ENCODE measurements at places on chromosomes 2 and 18.

DNA sequence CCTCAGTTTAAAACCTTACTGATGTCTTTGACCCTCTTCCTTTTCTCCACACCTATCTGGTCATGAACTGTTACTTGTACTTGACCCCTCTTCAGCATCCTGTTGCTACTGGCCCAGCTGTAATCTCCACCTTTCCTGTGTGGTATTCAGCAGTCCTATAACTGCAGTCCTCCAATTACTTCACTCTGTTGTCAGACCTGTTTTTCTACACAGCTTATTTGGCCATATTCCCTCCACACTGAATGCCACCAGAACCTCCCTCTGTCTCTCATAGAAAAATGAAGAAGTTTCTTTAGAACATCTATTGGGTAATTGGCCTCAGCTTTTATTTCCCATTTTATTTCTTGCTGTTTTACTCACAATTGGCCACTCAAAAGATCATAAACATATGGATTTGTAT lies 155.4 kb downstream of the ASXL3 start:
- DNase-seq = no peak

DNA sequence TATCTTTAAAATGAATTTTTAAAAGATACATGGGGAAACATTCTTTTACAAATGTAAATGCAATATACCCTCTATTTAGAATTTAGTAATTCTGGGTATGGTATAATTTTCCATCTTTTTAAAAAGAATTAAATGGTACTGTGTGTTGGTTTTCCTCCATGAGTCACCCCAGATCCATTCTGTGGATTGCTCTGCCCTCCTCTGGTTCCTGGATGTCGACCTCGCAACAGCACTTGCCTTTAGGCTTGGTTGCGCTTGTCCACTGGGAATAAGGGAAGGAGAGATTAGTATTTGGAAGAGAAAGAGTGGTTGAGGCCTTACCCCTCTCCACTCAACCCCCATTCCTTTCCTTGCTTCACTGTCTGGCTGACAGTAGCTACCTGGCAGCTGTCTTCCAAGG lies 90.4 kb downstream of the FTCDNL1 start:
- no peak for DNase-seq

DNA sequence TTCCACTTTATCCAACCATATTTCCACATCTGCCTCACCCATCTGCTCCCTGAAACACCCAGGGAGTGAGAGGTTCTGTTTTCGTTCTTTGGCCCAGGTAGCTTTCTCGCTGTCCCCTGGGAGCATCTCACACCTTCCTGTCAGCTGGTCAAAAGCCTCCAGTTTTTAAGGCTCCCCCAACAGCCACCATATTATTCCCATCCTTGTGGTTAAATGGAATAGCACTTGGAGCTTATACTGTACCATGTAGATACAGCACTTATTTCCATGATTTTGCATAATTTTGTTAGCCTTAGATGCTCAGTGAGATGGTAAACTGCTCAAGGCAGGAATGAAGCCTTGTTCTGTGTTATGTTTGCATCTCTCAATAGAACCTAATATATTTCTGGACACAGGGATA lies 58.5 kb upstream of the TMEM182 start:
- DNase-seq = no peak

DNA sequence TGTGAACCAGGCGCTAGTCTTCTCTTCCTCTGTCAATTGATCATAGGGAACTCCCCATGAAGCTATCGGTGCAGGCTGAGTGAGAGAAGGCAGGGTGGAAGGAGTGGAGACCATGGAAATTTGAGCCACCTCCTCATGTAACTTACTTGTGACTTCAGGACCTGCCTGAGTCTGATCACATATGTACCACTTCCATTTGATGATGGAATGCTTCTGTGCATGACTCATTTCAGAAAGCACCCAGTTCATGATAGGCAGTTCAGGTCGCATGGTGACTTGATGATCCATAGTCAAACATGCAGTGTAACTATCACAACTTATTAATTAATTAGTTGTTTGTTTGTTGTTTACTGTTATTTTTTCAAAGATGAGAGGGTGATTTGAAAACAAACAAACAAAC lies 1296.7 kb downstream of the SUCLG1 start:
- no peak for DNase-seq

DNA sequence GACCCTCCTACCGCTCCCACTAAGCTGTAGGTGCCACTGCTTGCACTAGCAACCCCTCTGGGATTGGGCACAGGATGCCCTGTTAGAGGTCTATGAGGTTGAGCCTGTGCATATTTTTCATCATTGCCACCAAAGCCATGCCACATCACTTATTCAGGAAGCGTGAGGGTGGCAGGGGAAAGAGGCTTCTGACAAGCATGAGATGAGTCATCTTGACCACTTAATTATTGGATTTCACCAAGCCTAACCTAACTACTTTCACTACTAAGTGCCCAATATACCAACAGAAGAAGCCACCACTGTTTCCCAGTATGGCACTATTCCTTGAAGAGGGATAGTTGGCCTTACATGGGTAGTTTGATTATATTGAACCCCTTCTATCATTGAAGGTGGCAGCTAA lies 181.3 kb upstream of the EPHA4 start:
- no peak for DNase-seq

- DNase-seq = no peak
Observed at GRCh38 chr18:59873641-59874040, 26.2 kb upstream of the PMAIP1 start.

- DNase-seq = no peak
Observed at GRCh38 chr2:62794791-62795190, 89.3 kb downstream of the EHBP1 start.

DNA sequence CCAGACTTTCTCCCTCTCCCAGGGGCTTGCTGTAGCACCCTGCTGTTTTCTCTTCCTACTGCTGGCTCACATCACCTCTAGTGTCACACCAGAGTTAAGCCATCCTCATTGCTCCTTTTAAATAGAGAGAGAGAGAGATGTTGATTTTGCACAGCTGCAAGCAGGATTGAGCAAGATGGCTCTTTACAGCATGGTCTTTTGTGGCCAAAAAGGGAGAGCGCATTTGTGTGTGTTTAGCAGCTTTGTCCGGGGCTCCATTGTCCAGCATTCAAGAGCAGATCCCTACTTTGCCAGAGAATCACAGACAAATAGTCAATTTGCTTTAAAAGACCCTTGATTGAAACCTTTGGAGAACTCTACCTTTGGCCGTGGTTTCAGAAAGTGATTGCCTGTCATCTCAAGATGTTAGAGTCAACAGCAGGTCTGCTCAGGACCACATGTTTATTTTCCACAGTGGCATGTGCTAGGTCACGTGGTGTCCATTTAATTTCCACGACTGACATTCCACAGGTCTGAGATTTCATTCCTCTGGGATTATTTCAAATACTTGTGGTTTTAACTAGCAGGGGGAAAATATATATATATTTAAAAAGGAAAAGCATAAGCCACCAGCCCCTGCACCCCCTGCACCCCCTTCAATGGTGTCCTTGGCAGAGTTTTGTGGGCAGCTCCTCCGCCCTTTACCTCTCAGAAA lies 359.9 kb upstream of the SLC14A2 start:
- no peak for DNase-seq

GRCh38 chr2:100902817-100903405 lies 83.0 kb downstream of the NPAS2 start:
- no peak for DNase-seq

DNA sequence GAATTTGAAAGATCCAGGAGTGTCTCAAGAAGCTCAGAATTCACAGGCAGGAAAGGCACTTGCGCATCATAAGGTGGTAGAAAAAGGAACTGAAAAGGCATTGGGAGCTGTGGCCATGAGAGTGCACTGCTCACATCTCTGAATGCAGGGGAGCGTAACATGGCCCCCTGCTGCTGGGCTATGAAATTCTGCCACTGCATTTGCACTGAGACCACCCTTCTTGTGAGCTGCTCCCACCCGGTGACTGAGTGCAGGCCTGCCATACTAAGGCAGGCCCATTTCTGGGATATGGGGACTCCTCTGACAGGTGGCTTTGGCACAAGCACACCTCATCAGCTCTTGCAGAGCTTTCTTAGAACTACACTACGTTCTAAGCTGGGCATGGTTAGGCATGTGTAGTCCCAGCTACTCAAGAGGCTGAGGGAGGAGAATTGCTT lies 25.3 kb upstream of the STARD7 start:
- no peak for DNase-seq

DNA sequence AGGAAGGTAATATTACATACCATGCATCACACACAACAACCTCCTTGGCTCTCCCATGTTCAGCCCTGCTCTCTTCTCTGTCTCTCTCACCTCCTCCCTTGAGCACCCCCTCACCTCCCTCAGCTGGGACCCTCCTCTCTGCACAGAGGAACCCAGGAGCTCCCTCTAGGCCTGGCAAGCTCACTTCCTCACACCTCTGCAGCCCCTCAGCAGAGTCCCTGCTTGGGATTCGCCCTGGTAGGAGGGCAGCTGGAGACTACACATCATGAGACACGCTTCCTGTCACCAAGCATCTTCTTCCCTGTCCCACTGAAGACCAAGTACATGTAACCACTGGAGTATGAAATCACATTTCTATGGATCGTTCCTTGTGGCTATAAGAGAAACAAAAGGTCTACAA lies 51.0 kb downstream of the ADD2 start:
- DNase-seq = no peak

DNA sequence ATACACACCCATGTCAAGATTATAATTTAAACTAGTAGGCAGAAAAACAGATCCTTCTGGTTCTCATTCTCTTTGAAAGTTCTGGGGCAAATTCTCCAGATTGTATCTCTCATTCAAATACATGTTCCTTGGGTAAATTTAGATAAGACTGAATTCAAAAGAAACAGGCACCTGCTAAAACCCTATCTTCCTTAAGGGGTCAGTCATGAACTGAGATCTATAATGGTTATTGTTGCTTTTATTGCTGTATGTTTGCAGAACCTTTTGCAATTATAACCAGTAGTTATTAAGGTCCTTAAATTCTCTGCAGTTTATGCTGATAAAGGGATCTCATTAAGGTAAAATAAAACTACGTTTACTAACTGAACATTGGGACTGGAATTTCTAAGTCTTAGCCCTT lies 83.5 kb downstream of the MYO5B start:
- no peak for DNase-seq

- DNase-seq = no peak
Observed at GRCh38 chr2:234243871-234244565, 193.5 kb downstream of the SPP2 start.

DNA sequence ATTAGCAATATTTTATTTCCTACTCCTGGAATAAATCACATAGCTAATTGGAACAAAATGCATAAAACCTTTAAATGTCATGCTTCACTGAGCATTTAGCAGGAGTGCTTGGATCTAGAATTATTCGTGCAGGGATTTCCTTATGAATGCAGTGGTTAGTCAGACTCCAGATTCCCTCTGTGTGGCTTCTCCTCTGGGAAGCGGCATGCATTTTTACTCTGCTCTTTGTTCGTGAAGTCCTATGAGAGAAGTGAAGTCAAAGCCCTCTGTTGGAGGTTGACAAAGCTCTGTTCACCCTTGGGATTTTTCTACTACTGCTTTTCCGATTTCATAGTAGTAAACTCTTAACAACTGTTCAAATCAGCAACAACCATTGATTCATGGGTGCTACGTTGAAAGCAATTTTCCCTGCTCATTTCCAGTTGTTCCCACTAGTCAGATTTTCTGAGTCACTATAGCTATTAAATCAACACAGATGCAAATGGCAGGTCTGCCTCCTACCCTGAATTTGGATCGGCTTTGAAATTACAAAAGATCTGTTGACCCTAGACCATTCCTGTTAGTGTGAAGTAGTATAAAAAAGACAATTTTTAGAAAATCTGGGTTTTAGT lies 461.7 kb downstream of the STK39 start:
- no peak for DNase-seq

GRCh38 chr2:230929381-230930148 lies 4.5 kb upstream of the GPR55 start:
- DNase-seq = no peak

GRCh38 chr18:12403601-12404506 lies 3.9 kb upstream of the PRELID3A start:
- DNase-seq = no peak

DNA sequence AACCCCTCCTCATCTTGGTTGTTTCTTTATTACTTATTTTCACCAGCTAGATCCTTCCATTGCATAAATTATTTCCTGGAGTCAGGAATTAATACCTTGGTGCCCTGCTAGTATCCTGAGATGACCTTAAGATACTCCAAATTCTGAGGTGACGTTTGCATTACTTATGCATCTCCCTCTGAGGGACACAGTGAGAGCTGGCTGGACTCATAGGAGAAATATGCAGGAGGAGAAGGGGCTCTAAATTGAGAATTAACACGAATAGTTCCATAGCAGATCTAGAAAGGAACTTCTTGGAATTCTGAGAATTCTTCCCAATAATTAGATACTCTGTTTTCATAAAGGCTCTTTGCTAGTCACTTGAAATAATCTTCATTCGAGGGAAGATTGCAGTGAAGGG lies 310.6 kb upstream of the ZEB2 start:
- DNase-seq = no peak

DNA sequence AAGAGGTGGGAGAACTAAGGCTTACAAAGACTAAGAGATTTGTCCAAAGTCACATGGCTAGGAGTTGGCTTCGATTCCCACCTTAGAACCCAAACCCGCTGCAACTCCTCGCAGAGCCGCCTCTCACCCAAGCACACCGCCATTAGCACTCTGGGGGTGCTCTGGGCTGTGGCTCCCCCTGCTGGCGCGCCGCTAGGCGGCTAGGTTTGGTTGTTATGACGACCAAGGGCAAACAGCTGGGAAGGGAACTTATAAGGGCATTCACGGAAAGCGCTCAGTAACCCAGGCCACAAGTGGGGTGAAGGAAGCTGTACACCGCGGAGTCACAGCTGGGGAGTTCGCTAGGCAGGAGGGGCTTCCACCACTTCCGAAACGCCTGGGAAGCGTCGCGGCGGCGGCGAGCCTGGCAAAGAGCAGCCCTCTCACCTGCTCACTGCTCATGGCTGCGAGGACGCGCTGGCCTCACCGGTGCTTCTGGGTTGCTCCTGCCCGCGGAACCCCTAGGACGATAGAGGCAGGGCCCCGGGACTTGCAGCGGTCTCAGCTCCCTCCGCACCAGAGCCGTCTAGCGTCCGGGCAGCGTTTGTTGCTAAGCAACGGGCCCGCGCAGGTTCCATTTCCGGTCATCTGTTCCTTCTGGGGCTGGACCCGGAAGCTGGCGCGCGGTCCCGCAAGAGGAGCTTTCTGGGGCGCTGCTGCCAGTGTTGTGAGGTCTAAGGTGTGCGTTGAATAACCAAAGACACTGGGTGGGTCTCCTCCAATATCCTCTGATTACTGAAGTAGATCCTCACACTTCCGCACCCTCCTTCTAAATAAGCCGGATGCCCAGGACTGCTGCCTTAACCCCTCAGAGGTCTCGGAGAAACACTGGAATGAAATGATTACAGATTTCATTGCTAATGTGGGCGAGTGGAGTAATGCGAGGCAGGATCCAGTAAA lies at the start of gene DNAH7:
Gene DNAH7 (minus strand): TSS at position 567 of the 939 bp plus-strand sequence. CDS start 126 bp downstream, at position 441.
- no peak for DNase-seq

GRCh38 chr2:58475756-58476155 lies 234.6 kb upstream of the FANCL start:
- no peak for DNase-seq

GRCh38 chr2:95353613-95354468 lies 48.7 kb upstream of the FAHD2A start:
- no peak for DNase-seq

GRCh38 chr2:189613077-189613636 lies 32.6 kb upstream of the SLC40A1 start:
- DNase-seq = no peak

- no peak for DNase-seq
Observed at GRCh38 chr2:101818531-101819451, 121.3 kb downstream of the MAP4K4 start.

Data from cerebellar nuclear complex (tissue), 1 donor.